NCI-H187 (cell line): ENCODE measurements at places on chromosomes 2 and 18.

- DNase-seq = no peak
These were observed 9.7 kb downstream of the SMAD7 start for GRCh38 chr18:48940854-48941611.

GRCh38 chr18:75378376-75379315 lies 48.9 kb downstream of the SMIM21 start:
- DNase-seq = no peak

GRCh38 chr2:123061534-123061933 lies 963.6 kb upstream of the CNTNAP5 start:
- DNase-seq = no peak

GRCh38 chr18:76349067-76349715 lies 145.9 kb downstream of the ZNF516 start:
- DNase-seq = peak; percentile 12

GRCh38 chr2:136956050-136956449 lies 190.7 kb downstream of the THSD7B start:
- no peak for DNase-seq

DNA sequence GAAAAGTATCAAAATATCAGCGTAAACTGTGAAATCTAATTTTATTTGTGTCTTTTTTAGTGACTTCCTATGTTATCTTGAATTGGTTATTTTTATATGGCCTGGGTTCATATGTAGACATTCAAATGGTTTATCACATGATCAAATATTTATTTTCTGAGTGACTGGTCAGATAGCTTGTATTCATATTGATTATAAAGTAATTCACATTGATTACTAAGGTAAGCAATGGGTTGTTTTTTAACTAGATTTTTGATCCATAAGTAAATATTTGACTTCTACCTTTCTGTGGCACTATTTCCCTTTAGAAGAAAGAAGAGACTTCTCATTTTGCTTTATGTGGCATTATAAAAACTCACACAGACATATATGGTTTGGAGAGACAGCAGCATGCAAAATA lies 260.5 kb downstream of the TCF4 start:
- DNase-seq = no peak

DNA sequence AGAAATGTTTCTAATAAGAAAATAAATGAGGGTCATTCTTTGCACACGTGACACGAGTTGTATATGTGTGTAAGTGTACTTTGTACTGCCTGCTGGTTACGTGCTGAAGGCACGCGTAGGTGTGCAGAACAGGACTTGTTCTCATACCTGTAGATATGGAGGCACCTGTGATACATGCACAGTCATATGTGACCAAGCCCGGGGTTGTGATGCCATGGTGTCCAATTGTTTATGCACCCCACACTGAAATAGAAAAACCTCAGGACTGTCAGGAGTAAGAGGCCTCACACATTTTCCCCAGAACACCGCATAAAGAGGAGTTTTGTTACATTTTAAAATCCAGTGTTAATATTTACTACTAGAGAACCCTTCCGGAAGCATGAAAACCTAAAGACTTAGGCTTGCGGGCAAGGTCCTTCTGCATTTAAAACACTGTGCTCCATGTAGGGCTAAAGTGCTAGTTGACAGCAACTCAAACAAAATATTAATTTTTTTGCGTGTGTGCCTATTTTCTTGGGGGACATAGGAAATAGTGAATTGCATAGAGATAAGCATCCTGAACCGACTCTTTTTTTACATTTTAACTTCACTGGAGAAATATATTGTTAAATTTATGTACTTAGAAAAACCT lies 9.3 kb downstream of the TSHZ1 start:
- DNase-seq = no peak
